ENCODE measurements at places on chromosomes 7 and 10.
A peak's percentile ranks its signal among the peaks of the same experiment; 100 is the strongest.

GRCh38 chr7:128937647-128938543 lies at the start of gene IRF5:
TSS of gene IRF5 (plus strand) at chr7:128937927. CDS start at chr7:128942082, 4,155 bp downstream.
- peak; percentile 81 for DNase-seq

GRCh38 chr10:76138906-76139305 lies 707.5 kb downstream of the LRMDA start:
- DNase-seq, result no peak

DNA sequence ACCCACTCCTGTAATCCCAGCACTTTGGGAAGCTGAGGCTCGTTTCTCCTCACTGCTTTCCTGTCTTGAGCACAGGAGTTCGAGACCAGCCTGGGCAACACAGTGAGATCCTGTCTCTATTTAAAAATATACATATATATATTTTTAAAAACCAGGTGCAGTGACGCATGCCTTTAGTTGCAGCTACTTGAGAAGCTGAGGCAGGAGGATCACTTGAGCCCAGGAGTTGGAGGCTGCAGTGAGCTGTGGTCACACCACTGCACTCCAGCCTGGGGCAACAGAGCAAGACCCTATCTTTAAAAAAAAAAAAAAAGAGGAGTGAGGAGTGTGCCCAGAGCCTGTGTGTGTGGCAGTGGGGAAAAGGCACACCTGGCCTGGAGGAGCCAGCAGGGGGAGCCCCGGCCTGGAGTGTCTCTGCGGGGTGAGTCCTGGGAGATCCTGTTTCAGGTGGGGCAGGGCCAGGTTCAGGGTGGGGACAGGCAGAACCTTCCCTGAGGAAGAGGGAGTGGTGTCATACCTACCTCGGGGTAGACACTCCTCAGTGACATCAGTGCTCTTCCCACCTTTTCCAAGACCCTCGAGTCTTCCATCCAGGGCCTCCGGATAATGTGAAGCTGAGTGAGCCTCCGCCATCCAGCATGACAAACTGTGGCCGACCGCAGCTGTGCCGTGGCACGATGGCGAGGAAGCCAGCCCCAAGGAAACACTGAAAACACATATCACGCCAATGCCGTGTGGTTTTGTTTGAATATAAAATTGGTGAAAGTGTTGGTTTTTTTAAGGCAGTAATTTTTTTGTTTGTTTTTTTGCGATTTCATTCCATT lies 9.0 kb upstream of the ARPC1B start:
- DNase-seq, result peak; percentile 84

DNA sequence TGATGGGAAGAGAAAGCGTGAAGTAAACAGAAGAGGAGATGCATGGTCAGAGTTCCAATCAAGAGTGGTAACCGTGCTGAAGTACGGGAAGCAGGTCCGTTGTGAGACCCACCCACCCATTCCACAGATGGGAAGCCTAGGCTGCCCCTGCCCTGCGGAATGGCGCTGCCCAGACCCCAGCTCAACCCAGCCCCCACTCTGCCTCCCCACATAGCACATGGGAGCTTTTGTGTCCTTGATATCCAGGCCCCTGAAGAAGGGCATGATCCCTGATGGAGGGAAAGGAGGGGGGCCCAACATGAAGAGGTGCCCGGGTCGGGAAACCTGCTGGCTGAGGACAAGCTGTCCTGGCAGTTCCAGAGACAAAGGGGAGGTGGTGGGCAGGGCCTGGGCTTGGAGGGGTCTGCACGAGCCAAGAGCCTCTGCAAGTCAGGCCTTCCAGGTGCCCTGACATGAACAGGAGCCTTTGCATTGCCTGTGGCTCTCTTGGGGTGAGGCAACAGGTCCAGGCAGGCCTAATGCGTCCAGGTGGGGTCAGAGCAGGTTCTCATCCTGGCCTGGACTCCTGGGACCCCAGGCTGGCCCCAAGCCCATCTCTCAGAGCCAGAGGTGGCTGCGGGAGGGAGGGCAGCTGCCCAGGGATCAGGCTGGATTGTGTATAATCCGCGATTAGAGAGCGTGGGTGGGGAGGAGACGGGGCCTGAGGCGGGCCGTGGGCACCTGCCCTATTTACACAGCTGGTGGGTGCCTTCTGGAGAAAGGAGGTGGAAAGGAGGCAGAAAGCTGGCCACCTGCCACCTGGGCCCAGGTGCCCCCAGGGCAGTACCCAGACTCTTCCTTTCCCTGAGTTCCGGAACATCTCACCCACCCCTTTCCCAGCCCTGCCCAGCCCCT lies 23.5 kb downstream of the YKT6 start:
- no peak for DNase-seq

DNA sequence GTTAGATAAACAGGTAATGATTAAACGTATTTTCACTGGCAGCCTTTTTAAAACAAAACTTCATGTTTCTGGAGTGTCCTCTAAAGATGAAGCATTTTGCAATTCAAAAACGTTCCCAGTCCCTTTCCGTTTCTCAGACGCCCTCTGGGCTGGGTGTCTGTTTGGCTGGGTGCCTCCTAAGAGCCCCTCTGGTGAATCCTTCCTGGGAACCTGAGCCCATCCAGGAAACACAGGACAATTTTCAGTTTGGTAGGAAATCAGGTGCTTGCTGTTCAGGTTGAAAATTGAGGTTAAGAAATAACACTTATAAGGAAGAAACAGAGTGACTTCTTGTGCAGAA lies 76.7 kb downstream of the CHN2 start:
- no peak for DNase-seq

GRCh38 chr7:128883622-128884448 lies 21.2 kb downstream of the ATP6V1F start:
- peak; percentile 96 for DNase-seq

DNA sequence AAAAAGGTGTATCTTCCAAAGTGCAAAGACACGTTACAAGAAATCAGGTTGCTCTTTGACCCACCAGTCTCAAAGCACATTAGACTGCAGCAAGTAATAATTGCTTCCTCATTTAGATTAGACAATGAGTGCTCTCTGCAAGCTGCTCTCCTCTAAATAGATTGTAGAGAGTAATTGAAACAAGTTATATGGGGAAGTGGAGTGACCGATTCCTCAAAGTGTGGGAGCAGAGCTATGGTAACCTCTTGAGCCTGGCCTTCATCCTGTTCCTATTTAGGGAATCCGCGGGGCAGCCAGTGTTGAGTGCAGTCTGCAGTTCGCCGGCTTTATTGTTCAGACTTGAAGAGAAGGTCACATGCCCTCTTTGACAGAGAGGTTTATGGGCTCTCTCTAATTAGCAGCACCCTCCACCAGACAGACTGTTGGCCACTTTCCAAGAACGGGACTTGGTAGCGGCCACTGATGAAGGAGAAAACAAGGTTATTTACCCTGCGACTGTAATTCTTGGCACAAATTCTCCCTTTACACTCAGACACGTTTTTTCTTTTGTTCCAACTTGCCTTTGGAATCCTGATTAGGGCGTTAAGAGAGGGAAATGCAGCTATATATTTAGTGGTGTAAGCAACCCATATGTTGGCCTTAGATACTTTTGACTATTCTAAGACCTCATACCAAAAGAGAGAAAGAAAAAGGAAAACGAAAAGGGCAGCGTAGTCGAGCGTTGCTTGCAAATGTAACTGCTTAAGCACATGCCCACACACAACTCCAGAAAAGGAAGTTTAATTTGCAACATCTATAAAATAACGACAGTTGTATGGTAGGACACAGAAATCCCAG lies 107.5 kb downstream of the REEP3 start:
- DNase-seq, result peak; percentile 37

DNA sequence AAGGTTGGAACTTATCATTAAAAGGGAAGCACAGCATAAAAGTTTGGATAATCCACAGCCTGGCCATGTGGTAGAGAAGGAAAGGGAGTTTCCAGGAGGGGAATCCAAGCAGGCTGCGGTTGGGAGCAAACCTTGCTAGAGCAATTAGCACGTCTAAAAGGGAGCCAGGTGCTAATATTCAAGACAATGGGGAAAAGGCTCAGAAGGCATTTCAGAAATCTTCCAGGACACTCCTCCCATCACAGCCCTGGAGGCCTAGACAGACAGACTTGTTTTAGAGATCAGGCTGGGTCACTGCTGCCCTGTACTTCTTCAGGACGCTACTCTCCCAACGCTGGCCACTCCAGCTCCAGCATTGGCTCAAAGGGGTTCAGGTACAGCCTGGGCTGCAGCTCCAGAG lies 96.2 kb upstream of the KAT6B start:
- DNase-seq, result peak; percentile 60
